ENCODE measurements at places on chromosomes 16 and 17.
A peak's percentile ranks its signal among the peaks of the same experiment; 100 is the strongest.

DNA sequence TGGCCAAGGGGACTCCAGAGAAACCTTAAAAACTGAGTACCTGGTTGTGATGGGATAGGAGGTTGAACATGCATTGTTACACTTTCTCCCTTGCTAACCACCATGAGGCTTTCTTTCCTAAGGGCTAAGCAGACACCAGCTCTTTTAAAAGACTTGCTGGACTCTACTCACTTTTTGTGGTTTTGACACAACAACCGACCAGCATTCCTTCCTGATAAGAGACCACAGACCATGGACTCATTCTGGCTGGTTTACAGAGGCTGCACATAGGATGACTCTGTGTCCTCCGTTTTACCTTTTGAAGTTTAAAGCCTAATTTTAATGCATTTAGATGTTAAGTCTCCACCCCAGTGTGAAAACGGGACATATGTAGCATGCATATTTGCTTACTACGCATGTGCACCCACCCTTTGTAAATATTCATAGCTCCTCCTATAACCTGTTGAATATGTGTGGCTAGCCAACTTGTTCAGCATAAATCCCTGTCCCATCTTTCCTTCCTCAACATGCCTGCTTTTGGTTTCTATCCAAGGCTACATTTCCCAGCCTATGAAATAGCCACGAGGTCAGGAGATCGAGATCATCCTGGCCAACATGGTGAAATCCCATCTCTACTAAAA, 475.9 kb downstream of the GRIN2A start:
- DNase-seq: no peak

- DNase-seq: no peak
These were observed 170.3 kb downstream of the COPRS start for GRCh38 chr17:31688701-31689100.

GRCh38 chr16:85935391-85935973, 36.5 kb downstream of the IRF8 start:
- DNase-seq: no peak

GRCh38 chr16:58938811-58939210, 204.7 kb upstream of the GOT2 start:
- DNase-seq: no peak

DNA sequence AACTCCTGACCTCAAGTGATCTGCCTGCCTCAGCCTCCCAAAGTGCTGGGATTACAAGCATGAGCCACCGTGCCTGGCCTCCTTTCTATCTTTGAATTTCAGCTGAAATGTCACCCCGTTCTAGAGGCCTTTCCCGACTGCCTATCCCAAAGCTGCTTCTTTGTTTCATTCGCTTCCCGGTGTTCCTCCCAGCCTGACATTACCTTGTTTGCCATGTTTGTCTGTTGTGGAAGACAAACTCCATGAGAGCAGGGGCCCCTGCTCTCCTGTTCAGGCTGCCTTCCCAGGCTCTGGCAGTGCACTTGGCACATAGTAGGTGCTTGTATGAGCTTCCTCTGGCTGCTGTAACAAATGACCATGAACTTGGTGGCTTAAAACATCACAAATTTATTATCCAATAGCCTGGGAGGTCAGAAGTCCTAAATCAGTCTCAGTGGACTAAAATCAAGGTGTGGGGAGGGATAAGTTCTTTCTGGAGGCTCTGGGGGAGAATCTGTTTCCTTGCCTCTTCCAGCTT, 2.6 kb upstream of the CCL22 start:
- DNase-seq: no peak

DNA sequence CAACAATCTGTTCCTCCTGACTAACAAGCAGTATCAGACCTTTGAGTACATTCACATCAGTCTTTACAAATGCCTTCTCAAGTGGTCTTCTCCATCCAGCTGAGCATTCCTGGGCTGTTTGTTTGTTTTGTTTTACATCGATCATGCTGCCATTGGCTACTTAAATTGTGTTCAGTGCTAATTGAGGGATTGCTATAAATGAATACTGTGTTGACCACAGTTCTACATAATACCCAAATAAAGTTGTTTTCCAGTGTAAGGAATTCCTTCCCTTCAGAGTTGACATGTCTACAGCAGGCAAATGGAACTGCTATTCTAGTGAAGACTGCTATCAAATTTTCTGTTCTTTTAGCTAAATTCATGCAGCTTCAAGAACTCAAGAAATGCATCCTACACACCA, 3.2 kb downstream of the CDH8 start:
- DNase-seq: no peak

- no peak for DNase-seq
These were observed 1.8 kb downstream of the NOXO1 start for GRCh38 chr16:1979271-1980029.

GRCh38 chr16:87880117-87880696, 10.9 kb upstream of the SLC7A5 start:
- no peak for DNase-seq

- no peak for DNase-seq
These were observed 296.4 kb downstream of the MAP2K6 start for GRCh38 chr17:69710926-69711325.

DNA sequence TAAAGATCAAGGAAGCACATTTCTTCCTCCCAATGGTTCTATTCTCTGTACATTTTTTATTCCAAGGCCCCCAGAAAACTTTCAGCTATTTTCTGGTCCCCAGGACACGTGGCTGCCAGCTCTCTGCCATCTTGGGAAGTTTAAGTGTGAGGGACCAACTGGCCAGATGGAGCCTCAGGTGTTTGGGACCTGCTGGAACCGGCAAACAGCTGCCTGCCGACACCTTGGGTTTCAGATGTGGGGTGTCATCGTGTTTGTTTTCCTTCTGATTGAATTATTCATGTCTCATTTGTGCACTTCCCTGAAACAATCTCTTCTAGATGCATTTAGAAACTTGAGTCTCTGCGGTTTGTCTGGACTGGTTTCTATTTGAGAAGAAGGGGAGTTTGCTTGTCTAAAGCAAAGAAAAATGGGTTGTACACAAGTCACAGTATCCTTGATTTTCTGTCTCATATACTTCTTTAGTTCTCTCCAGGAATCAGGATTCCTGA, 386.5 kb downstream of the SLC39A11 start:
- DNase-seq: no peak

GRCh38 chr17:8629371-8630226, 926 bp downstream of the MYH10 start:
- DNase-seq: no peak

GRCh38 chr17:781805-782731, at the start of the genes GLOD4 and MRM3:
GLOD4 (minus strand) TSS chr17:782280; CDS start chr17:782255, 25 bp downstream.
MRM3 (plus strand) TSS chr17:782353; CDS start chr17:782379, 26 bp downstream.
- peak; percentile 48 for DNase-seq

GRCh38 chr16:70427786-70428177, 11.1 kb downstream of the ST3GAL2 start:
- DNase-seq: no peak

DNA sequence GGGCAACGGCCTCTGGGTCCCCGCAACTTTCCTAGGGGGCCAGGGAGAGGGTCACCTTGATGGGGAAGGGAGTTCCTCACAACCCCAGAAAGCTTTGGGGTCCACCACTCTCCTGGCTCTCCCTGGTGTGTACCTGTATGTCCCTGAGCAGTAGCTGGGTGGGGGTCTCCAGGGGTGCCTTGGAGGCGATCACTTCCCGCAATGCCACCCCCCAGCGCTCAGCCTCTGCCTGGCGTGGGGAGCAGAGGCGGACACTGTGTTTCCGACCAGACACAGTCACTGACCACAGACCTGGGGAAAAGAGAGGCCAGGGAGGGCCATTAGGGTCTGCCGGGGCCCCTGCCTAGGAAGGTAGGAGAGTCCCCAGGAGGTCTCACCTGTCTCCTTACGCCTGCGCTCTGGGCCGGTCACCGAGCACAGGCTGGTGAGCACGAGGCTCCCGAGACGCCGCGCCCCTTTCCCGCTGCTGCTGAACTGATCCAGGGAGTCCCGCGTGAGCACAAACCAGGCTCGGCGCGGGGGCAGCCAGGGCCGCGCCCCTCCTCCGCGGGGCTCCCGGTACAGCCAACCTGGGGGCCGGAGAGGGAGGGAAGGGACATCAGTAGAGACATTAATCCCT, 3.4 kb downstream of the PLEKHH3 start:
- no peak for DNase-seq

DNA sequence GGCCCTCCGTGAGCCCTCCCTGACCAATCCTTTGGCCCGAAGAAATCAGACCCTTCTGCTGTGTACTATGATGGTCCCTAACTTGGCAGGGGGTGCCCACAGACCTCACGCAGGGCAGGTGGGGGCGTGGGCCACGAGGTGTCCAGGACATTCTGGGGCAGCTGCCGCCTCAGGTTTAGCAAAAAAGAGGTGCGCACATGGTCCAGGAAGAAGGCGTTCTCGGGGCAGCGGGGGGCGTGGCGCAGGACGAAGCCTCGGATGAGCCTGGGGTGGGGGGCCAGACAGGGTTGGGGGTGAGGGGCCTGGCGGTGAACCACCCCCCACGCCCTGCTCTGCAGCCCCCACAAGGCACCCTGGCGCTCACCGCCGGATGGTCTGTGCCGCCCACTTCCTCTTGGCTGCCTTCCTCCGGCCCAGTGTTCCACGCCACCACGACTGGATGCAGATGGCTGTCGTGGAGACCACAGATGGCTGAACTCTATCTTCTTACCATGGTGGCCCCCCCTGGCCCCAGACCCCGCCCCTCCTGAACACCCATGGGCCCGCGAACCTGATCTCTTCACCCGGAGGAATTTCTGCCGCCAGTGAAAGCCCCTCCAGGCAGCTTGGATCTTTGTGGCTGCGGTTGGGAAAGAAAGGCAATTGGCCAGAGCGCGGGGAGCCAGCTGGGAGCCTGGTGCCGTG, 14.2 kb upstream of the CRK start:
- no peak for DNase-seq

GRCh38 chr17:7878234-7878633, 10.4 kb upstream of the CHD3 start:
- no peak for DNase-seq

- DNase-seq: no peak
These were observed 3.4 kb upstream of the FBRS start for GRCh38 chr16:30654856-30655255.

GRCh38 chr17:72572604-72573491, 452.0 kb downstream of the SOX9 start:
- DNase-seq: no peak

DNA sequence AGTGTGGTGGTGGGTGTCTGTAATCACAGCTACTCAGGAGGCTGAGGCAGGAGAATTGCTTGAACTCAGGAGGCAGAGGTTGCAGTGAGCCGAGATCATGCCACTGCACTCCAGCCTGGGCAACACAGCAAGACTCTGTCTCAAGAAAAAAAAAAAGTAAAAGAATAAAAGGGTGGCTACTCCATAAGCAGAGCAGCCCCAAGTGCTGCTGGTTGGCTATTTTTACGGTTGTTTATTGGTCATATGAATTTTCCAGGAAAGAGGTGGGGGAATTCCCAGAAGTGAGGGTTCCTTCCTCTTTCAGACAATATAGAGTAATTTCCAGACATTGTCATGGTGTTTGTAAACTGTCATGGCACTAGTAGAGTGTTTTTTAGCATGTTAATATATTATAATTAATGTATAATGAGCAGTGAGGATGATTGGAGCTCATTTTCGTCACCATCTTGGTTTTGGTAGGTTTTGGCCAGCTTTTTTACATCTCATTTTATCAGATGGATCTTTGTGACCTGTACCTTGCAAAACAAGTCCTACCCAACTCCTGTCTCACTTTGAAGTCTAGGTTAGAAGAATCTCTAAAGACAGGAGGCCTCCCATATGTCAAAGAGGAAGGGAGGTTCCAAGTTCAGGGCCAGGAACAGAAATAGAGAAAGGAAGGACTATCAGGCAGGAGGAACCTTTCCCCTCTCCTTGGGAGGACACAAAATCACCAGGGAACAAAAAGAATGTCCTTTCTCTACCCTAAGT, 39.1 kb downstream of the HOXB1 start:
- DNase-seq: no peak

- no peak for DNase-seq
These were observed 192.6 kb upstream of the AXIN2 start for GRCh38 chr17:65754081-65754480.

DNA sequence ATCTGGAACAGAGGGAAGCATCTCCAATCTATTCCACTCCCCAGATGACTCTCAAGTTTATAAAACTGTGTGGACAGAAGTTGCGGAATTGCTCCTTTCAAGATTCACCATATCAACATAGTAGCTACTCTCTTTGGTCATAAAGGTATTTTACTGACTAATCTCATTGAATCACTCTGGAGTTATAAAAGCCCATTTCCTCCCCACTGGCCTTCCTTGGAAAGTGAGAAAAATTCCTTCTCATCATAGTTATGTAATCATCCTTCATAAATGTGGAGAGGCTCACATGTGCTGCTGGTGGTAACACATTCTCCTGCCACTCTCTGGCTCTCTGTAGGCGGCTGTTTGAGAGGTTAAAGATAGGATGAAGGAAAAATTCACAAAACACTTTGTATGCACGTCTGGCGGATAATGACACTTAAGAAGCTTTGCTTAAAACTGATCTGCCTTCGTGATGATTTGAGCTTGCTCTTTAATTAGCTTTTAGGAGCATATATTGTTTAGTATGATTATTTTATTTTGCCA, 1034.0 kb upstream of the EEF2KMT start:
- DNase-seq: no peak

GRCh38 chr16:27189335-27189972, 13.9 kb upstream of the KDM8 start:
- DNase-seq: no peak

- no peak for DNase-seq
These were observed 78.3 kb downstream of the RPA1 start for GRCh38 chr17:1907909-1908698.

DNA sequence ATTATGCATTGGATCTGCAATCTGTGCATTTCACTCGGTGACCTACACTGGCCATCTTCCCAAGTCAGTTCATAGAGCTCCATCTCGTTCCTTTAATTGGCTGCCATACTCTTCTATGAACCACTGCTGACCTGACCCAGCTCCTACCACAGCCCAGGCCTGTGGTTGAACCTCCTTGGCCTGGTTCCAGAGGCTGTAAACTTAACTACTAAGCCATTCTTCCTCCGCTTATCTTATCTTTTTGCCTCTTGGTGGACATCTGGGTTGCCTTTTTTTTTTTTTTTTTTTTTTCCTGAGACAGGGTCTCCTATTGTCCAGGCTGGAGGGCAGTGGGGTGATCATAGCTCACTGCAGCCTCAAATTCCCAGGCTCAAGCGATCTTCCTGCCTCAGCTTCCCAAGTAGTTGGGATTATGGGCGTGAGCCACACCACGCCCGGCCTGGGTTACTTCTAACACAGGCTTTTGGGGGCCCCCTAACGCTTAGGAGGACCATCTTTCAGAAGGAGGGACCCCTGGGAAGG, 18.3 kb downstream of the COQ7 start:
- no peak for DNase-seq

DNA sequence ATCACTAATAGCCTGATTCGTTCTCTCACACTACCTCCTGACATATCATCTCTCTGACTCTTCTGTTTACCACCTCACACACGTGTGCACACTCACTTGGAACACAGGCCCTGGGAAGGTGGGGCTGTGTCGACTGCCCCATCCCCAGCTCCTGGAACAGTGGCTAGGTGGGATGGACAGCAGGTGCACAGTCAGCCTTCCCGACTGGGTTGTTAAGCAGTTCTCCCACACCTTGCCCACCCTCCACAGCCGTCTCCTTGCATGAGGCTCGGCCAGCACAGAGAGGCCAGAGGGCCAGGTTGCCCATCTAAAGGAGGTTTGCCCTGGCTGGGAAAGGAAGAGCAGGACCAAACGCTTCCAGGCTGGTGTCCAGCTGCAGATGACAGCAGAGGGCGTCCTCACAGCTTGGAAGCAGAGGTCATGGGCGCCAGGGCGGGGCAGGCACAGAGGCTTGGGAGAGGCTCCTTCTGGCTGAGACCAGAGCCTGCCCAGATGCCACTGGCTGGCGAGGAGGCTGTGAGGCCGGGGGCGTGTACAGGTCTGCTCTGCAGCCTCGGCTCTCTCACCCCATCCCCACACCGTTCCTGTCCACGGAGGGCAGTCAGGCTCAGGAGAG, 92.8 kb downstream of the AMFR start:
- no peak for DNase-seq
